ENCODE measurements at places on chromosomes 6 and 20. TPM values are rescaled to one million over a fixed set of nuclear protein-coding genes. Genes with fewer than 3 reads are reported as not detected.

DNA sequence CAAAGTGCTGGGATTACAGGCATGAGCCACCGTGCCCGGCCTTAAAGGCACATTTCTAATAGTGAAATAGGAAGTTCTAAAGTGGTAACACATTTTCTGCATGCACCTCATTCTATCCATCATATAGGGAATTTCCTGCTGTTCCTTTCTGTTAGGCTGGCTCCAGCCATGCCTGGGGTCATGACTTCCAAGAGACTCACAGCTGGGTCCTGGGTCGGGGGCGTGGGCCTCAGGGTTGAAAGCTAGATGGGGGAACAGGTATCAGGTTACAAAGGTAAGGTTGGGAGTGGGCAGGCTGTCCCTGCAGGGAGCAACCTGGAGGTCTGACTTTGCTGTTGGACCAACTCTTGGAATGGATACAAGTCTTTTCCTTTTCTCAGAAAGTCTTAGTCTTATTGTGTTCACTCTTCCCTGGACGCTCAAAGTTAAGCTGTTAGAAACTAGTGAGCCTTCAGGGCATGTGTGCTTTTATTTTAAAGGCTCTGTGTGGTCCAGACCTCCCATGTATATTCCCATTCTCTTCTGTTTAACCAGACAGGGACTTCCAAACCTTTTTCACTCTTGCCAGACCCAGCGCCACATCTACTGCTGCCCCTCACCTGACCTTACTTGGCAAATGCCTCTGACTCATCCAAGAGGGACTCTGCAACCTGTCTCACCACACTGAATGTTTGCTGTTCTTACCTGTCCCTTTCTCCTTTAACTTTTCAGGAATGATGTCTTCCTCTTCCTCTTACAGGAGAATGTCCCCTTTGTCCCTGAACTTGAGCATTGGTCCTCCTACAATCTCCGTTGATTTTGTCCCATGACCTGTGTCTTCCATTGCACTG is 64.4 kb downstream of the TMEM170B start:
- H3K27ac ChIP-seq = no peak overlapping the region
- no peak for DNase-seq
- no peaks in the 10 kb centered on the region for H3K36me3 ChIP-seq
- H3K4me3 ChIP-seq = no peak overlapping the region

DNA sequence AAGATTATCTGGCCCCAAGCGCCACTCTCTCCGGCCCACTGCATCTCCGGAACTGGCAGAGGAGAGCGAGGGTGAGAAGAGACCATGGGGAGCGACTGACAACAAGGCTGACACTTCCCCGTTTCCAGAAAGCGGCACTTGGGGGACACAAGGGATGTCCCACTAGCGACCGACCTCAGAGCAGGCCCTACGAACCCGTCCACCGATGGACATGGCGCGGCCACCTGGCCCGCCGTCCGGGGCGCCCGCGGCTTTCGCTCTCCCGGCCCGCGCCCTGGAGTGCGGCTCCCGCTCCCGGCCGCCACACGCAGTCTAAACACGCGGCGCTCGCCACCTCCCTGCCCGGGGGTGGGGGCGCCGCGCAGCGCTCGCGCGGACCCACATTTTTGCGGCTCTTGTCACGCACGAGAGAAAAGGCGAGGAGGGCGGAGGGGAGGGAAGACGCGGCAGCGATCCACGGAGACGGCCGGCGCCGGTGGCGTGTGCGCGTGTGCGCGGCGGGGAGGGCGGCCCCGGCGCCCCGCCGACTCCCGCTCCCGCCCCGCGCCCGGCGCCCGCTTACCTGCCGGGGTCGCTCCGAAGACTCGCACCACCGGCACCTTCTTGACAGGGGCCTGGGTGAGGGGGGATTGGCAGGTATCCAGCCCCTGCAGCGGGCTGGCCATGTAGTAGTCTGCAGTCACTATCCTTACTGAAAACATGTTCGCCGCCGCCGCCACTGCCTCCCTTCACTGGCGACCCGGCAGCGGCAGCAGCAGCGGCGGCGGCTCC is 645 bp downstream of the REV3L start:
- peak overlapping the region; percentile 98 for H3K27ac ChIP-seq
- H3K27me3 ChIP-seq = no peaks in the 10 kb centered on the region
- peak; percentile 44 for DNase-seq
- H3K36me3 ChIP-seq = peaks cover 25% of the 10 kb centered on the region

DNA sequence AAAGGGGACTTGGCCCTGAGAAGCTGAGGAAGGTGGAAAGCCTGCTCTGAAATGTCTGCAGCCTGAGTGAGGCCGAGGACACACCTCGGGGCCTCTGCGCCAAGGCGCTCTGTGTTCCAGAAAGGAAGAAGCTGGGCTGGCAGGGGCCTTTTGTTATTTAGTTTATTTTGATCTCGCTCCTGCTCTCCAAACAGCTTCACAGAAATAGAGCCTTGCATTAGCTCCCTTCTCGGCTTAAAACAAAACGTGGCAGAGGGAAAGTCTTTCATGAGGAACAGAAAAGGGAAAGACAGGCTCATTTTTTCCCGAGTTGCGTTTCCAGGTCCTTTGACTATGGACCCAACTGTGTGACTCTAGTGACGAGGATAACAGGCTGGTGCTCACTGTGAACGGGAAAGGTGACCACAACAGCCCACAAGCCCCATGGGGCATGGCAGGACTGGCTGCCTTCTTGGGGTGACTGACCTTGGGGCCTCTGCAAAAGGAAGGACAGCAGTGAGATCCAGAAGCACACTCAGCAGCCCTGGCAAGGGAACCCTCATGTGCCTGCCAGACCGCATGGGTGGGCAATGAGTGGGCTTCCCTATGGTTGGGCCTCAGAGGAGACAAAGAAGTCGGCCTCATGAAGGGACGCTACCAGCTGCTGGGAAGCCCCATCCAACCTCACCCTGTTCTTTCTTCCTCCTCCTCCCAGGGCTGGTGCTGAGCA is 18.7 kb downstream of the LEMD2 start:
- DNase-seq = no peak
- no peak overlapping the region for H3K27ac ChIP-seq
- peaks cover 12% of the 10 kb centered on the region for H3K27me3 ChIP-seq
- peaks cover 4% of the 10 kb centered on the region for H3K36me3 ChIP-seq
- no peak overlapping the region for H3K4me3 ChIP-seq

DNA sequence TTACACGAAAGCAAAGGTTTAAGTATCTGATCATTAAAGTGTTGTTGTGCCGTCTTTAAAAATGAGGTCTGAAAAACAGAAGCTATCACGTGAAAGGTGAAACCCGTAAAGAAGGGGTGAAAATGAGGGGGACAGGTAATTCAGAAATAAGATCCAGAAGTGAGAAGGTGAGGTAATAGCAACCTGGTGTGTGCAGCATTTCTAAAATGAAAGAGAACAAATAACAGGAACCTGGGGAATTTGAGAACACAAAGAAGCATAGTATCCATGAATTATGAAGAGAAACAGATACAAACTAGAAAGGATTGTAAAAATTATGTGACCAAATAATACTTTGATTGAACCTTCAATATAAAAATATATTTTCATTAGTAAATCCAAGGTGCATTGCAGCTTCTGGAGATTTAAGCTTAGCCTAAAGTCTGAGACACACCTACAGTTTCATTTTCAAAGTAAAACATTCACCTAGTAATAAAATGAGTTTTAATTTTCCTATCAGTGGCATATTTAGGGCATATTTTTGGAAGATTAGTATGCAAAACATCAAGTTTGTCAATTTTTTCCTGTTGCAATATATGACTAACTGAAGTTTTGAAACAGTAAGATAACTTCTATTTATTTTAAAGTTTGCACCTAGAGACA is 1.4 kb downstream of the HEY2 start:
- peaks cover 60% of the 10 kb centered on the region for H3K27me3 ChIP-seq
- DNase-seq = no peak
- H3K27ac ChIP-seq = no peak overlapping the region
- H3K4me1 ChIP-seq = peaks cover 37% of the 10 kb centered on the region

- H3K4me3 ChIP-seq = no peak overlapping the region
- H3K27ac ChIP-seq = no peak overlapping the region
- no peak for DNase-seq
- peaks cover 3% of the 10 kb centered on the region for H3K36me3 ChIP-seq
Observed at GRCh38 chr6:26270486-26270861, 94.5 kb upstream of the BTN3A2 start.

DNA sequence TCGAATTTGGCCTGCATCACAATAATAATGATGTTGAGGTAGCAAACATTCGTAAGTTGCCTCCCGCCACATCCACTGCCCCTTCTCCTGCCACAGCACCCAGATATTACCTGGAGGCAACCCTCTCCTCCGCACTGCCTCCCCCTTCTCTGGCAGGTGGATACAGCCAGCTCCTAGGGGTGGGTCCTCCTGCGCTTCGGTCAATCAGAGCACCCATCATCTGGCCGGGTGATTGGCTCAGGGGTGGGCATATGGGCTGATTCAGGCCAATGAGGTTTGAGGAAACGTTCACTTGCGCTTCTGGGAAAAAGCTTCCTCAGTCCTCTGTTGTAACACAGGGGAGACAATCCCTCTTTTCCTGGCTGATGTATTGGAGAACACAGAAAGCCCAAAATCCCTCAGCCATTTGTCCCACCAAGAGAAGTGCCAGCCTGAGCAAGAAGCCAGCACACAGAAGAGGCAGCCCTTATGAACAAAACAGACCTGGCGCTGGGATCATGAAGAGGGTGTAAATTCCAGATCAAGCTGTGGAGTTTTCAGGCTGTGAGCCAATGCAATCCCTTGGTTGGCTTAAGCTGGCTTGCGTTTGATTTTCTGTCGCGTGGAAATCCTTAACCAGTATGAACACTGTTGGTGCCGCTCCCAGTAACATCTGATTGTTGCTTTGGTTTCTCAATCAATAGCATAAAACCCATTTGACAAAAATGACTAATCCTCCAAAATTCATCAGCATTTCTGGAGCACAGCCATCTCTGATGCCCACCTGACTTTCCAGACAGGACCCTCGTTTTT is 82.2 kb downstream of the PRDM1 start:
- DNase-seq = no peak
- H3K4me3 ChIP-seq = no peak overlapping the region
- H3K4me1 ChIP-seq = peaks cover 64% of the 10 kb centered on the region
- peak overlapping the region; percentile 32 for H3K27ac ChIP-seq
- H3K27me3 ChIP-seq = no peaks in the 10 kb centered on the region

GRCh38 chr6:69427882-69428281 is 368.9 kb downstream of the LMBRD1 start:
- no peak overlapping the region for H3K27ac ChIP-seq
- H3K36me3 ChIP-seq = no peaks in the 10 kb centered on the region
- H3K27me3 ChIP-seq = no peaks in the 10 kb centered on the region
- DNase-seq = no peak

DNA sequence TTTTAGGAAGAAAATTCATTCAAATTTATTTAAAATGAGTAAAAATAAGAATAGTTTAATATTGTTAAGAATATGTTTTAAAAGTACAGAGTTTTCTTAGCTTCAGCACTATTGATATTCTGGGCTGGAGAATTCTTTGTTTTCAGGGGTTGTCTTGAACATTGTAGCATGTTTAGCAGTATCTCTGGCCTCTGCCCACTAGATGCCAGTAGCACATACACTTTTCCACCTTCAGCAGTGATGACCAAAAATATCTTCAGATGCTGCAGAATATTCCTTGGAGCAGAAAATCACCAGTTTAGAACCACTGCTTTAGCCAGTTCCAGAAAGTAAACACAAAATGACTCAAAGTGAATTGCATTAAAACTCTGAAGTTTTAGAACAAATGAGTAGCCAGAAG is 19.4 kb upstream of the SDHAF4 start:
- H3K27me3 ChIP-seq = no peaks in the 10 kb centered on the region
- H3K27ac ChIP-seq = no peak overlapping the region
- no peaks in the 10 kb centered on the region for H3K4me1 ChIP-seq
- no peak overlapping the region for H3K4me3 ChIP-seq

DNA sequence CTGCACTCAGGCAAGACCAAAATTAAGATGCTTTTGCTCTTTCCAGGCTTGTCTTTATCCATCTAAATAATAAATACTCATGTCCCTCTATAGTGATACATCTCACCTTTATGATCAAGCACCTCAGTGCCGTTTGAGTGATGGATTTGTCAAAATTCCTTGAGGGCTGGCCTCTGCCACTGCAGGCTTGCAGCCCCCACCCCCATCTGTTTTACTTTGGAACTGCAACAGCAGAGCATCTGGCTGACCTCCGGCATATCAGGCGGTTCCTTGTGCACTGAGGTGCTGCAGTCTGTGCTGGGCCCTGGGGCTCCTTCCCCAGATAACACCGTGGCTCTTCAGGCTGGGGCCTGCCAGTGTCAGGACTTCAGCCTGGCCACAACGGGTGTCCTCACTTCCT is 386.9 kb downstream of the CDH26 start:
- H3K4me1 ChIP-seq = no peaks in the 10 kb centered on the region
- no peaks in the 10 kb centered on the region for H3K27me3 ChIP-seq
- no peaks in the 10 kb centered on the region for H3K36me3 ChIP-seq
- no peak for DNase-seq
- no peak overlapping the region for H3K4me3 ChIP-seq

DNA sequence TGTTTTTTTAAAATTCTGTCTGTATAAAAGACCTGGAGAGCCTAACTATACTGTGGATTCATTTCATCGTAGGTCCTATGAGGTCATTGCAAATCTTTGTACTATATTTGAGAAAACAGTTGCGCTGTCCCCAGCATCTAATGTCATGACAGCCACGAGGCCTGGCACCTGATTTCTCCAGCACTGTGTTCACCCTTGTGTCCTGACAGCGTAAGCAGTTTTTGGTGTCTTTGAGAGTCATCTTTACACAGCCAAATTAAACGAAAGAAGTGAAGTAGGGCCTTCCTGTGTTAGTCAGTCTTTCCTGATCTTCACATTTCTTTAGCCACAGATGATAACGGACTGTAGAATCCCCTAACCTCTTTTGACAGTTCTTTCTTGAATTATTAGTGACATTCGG is 70.6 kb upstream of the PHACTR2 start:
- no peaks in the 10 kb centered on the region for H3K36me3 ChIP-seq
- no peak for DNase-seq
- H3K27me3 ChIP-seq = peaks cover 4% of the 10 kb centered on the region
- H3K27ac ChIP-seq = no peak overlapping the region
- H3K4me1 ChIP-seq = peaks cover 2% of the 10 kb centered on the region
- H3K4me3 ChIP-seq = no peak overlapping the region

CD93 gene
- 0.08 TPM for total RNA-seq

SALL4 gene
- total RNA-seq = 0.66 TPM

CRIP3 gene
- total RNA-seq = 1.4 TPM

SYCP2L gene
- not detected for total RNA-seq

IYD gene
- not detected for total RNA-seq

All from activated naive CD8-positive, alpha-beta T cell treated with anti-CD3 and anti-CD28 coated beads for 36 hours (primary cell).